ENCODE measurements at places on chromosomes 1 and 21.

- DNase-seq, result no peak
Observed at GRCh38 chr1:53330819-53331218, 2.9 kb upstream of the LRP8 start.

DNA sequence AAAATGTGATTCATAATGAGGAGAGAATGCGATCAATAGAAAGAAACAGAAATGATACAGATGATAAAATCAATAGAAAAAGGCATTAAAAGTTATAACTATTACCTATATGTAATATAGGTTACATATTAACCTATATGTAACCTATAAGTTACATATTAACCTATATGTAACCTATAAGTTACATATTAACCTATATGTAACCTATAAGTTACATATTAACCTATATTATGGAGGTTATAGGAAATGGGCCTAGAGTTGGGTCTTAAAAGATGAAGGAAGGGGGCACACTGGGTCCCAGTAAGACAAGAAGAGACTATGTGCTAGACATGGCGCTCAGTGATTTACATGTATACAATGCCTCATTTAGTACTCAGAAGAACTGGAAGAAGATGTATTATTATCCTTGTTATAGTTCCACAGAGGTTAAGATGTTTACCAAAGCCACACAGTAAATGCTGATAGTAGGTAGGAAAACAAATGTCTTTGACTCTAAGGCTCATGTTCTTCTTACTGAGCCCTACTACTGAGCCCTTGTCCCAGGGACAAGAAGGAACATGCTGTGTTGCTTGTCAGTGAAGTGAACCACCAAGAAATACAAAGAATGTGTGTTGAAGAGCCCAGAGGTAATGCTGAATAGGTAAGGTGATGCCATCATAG, 444.6 kb upstream of the PLXNA2 start:
- DNase-seq, result no peak

- no peak for DNase-seq
Observed at GRCh38 chr1:159851407-159851806, 11.1 kb downstream of the VSIG8 start.

DNA sequence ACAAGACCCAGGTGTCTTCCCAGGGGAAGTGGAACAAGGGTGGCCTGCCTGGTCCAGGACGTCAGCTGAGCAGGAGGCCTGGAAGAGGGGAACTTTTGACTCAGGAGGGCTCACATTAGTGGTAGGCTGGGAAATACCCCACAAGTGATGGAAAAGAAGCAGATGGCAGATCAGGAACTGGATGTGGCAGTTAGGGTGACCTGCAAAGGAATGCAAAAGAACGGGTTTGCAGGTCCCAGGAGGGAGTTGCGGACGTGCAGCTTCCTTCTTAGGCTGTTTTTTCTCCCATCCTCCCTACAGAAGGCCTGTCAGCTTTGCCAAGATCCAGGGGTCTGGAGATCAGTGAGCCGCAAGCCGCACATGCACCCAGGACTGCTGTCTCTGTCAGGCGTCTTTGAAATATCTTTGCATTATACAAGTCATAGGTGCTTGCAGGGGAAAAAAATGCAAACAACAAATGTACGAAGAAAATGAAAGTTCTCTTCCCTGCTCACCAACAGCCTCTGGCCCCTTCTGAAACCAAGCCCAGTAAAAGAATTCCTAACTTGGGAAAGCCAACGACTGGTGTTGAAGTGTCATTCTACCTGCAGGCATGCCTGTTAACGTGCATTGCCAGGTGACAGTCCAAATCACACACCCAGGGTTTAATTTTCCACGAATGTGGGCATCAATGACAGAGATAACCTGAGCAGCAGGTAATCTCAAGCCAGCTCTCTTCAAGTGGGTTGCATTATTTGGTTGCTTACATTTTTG, 34.4 kb downstream of the NENF start:
- no peak for DNase-seq

DNA sequence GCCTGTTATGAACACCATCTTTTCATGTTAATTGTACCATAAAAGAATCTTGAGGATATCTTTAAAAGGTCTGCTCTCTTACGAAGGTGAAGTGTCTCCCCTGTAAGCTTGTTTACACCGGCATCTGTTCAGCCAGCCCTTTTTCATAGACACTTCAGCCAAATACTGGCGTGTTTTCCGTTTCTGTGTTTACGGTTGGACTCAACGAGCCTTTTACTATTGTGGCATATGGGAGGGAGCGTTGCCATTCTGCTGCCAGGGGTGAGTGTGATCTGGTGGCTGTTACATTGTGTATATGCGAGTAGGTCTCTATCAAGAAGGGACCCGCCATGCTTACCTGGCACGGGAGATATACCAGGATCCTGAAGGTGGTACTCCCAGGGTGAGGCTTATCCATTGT, 433.8 kb downstream of the CAMTA1 start:
- DNase-seq, result no peak

GRCh38 chr21:45132841-45133573, 58.6 kb downstream of the ADARB1 start:
- DNase-seq, result no peak

DNA sequence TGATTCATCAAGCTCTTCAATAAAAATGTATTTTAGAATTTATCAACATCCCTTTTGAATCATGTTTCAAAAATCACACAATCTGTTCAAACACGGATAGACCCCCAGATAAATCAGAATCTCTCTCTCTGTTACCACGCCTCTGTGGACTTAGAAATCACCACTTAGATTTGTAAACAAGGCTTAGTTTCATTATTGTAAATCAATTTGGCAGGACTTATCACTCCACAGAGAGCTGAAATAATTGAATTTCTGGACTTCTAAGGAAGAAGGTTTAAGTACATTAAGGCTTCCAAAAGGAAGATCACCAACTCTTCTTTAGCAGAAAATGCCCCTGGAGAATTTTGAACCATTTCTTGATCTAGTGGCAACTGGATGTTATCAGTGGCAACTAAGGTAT, 100.4 kb downstream of the APP start:
- no peak for DNase-seq

DNA sequence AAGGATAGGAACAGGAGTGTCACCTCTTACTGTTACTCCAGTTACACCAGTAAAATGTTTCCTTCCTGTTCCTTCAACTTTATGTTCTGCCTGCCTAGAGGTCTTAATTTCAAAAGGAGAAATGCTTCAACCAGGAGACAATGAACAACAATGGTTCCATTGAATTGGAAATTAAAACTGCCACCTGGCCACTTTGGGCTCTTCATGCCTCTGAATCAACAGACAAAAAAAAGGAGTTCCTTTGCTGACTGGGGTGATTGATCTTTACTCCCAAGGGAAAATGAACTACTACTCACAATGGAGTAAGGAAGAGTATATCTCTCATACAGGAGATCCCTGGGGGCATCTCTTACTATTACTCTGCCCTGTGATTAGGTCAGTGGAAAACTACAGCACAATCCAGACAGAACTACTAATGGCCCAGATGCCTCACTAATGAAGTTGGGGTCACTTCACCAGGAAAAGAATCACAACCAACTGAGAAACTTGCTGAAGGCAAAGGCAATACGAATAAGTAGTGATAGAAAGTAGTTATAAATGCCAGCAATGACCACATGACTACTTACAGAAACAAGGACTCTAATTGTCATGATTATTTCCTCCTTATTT, 76.6 kb upstream of the PRDX6 start:
- DNase-seq, result no peak

DNA sequence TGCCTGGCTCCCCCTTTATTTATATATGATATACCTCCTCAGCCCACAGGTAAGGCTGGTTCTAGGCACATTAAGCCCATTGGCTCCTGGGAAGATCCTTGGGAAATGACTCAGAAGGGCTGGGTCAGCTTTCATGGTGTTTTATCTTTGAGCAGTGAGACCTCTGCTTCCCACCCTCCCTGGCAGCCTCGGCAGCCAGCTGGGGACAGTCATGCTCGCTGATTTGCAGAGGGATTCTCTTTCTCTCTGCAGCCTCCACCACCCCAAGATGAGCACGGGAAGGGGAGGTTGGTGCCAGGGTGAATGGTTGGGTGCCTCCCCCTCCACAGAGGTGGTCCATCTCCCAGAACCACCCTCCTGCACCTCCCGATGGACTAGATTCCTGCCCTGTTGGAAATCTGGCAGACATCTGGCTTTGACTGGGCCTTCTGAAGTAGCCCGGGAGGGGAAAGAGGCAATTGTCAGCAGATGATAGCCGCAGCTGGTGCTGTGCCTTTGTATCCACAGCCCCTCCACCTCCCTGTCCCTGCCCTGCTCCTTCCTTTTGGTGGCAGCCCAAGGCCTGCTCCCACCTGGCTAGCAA, 24.6 kb downstream of the IER5 start:
- DNase-seq, result no peak

DNA sequence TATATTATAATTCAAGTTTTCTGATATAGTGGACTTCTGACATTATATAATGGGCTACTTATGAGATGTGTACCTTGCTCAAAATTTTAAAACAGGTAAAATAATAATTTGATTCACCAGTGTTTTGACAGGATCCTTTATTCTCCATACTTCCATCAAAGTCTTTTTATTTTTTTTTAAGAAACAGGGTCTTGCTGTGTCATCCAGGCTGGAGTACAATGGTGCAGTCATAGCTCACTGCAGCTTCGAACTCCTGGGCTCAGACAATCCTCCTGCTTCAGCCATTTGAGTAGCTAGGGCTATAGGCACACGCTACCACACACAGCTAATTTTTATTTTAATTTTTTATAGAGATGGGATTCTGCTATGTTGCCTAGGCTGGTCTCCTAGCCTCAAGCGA, 129.4 kb downstream of the NRDC start:
- DNase-seq, result no peak

DNA sequence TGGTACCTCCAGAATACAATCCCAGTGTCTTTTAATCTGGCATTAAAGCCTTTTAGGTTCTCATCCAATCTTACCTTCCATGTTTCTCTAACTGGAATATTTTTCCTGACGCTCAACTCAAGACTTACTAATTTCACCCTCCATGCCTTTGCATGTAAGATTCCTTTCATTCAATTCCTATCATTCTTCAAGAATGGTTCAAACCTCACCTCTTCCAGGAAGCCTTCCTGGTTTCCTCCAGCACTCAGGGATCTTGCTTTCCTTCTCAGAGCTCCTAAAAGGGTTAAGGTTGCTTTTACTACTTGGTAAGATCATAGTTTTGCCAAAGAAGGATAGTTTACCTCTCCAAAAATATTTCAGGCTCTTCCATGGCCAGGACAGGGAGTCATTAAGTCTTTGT, 91.2 kb upstream of the CACNA1E start:
- DNase-seq, result no peak
